ENCODE measurements at places on chromosomes 1 and 21.

DNA sequence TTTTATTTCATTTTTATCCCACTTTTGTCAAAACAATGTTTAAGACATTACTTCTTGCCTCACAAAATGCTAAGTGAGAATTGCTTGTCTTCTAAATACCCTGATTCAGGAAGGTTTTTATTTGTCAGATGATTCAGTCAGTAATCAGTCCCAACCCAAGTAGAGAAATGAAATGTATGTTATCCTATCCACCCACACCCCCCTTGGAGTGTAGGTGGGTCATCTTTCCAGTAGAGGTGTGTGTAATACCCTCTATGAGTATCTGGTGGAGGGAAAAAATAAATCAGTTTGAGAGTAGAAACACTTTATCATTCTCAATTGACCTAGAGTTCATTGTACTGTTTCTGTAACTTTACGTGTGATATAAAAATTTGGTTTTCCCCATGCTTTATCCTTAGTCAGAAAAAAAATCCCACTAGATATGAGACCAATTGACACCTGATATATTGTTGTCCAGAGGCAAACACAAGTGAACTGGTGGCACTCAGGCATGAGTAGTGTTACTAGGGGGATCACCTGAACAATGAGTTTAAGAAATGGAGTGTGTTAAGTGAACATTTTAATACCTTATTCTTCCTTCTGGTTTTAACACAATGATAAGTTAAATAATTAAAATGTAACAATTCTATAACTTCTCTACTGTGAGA, 153.8 kb upstream of the C1orf105 start:
- DNase-seq: no peak

- DNase-seq: no peak
Measured at GRCh38 chr1:14571810-14572767, 26.4 kb upstream of the KAZN start.

DNA sequence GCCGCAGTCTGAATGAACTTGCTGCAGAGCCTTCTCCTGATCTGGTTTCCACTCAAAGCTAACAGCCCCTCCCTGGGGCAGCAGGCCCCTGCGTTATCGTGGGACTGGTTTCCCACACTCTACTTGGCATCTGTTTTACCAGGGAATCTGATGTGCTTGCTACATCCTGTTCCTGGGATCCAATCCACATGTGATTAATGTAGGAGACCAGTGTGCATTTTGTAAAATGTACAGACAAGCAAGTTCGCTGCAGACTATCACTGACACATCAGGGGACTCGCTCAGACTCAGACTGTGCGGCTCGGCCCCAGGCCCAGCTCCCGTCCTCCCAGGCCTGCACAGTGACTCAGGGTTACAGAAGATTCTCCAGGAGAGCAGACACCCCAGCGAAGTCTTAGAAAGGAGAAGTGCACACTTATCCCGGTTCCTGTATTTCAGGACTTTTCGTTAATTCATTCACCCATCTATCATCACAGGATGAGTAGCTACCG, 340.1 kb downstream of the MATN1 start:
- DNase-seq: no peak

DNA sequence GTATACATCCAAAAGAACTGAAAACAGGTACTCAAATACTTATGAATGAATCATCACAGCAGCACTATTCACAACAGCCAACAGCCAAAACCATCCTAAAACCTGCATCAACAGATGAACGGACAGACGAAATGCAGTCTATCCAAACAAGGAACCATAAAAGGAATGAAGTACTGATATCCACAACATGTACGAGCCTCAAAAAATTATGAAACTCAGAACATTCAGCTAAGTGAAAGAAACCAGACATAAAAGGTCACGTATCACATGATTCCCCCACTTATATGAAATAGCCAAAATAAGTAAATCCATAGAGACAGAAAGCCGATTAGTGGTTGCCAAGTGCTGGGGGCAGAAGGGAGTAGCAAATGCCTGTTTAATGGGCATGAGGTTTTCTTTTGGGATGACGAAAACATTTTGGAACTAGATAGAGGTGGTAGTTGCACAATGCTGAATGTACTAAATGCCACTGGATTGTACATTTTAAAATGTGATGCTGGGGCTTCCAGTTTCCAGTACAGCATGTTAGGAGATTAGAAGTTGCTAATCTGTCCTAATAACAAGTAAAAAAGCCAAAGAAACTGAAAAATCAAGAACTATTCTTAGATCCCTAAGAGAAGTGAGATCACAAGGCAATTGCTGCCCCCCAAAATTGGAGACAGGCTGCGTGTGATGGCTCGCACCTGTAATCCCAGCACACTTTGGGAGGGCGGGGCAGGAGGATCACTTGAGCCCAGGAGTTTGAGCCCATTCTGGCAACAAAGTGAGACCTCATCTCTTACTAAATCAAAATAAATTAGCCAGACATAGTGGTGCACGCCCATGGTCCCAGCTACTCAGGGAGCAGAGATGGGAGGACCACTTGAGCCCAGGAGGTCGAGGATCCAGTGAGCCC, 25.3 kb downstream of the CLSTN1 start:
- peak; percentile 17 for DNase-seq

DNA sequence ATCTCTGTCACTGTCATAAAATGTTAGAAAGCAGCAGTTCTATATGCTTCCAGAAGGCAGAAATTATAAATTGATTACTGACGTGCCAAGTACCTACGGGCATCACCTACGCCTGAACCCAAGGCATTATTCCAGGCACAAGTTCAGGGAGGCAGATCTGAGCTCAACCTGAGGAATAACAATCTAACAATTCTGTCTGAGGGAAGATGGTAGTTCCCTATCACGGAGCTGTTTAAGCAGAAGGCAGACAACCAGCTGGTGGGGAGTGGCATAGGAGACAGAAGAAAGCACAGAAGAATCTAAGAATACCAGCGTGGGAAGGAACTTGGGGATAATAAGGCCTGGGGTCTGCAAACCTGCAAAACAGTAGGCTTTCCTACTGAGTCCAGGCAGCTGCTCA, 40.4 kb downstream of the SLC9A1 start:
- DNase-seq: no peak

- DNase-seq: no peak
Measured at GRCh38 chr1:167627615-167627864, 2.5 kb upstream of the RCSD1 start.

DNA sequence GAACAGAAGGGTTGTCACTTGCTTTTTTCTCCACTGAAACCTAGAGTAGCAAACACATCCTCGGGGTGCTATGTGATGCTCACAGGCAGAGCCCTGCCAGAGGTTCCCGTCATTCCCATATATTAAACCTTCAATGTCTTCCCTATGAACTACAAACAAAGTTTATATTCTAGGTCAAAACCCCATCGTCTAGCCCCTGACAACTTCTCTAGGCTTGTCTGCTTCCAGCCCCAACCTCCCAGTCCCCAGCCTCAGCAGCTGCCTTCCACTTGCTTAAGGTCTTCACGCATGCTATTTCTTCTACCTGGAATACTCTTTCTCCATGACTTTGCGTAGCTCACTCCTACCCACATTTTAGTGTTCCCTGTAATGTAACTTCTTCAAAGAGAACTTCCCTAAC, 1.9 kb upstream of the TLR5 start:
- no peak for DNase-seq

DNA sequence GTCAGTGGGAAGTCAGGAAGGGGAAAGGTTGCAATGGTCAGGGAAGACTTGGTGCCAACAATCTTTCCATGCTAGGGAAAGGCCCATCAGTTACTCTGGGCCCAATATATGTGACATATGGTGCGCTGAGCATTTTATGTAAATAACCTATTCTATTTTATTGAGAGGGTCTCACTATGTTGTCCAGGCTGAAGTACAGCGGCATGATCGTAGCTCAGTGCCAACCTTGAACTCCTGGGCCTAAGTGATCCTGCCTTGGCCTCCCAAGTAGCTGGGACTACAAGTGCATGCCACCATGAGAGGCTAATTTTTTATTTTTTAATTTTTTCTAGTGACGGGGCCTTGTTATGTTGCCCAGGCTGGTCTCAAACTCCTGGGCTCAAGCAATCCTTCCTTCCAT, 6.8 kb downstream of the UQCRH start:
- DNase-seq: no peak

GRCh38 chr1:22816067-22816775, 105.6 kb downstream of the EPHB2 start:
- no peak for DNase-seq

DNA sequence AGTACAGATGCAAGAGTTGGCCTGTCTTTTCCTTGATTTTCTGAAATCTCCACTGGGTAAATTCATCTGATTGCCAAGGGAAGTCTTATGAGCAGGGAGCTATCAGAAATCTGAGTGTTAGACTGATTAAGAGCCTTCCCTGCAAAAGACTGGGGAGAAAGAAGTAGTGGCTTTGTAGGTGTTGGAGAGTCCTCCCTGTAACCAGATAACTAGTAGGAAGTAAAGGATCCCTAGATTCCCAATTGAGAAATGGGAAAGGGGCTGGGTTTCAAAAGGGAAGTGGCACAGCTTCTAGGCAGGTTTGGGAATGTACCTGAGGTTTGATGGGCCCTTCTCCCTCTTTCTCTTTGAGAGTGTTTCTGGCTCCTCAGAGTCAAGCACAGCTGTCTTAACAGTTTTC, 2.1 kb downstream of the TLCD4 start:
- DNase-seq: no peak

GRCh38 chr1:100506217-100506616, 31.7 kb upstream of the GPR88 start:
- no peak for DNase-seq

- no peak for DNase-seq
Measured at GRCh38 chr1:232123775-232124659, 497.4 kb downstream of the DISC1 start.

DNA sequence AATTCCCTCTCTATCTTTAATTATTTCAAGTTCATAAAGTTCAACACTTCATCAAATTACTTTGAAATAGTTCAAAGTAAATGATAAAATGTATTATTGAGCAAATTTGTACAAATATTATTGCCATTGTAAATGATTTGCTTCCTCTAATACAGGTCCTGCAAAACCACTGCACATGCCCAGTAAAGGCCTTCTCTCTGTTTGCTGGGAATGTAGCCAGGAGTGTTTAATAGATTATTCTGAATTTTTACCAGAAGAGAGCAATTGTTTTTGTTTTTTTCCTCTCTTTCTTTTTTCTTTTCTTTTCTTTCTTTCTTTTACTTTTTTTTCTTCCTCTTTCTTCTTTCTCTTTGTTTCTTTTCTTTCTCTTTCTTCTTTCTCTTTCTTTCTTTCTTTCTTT, 486.3 kb downstream of the PTBP2 start:
- no peak for DNase-seq
